ENCODE measurements at places on chromosomes 4 and X. TPM values are rescaled to one million over a fixed set of nuclear protein-coding genes. Genes with fewer than 3 reads are reported as not detected.

DNA sequence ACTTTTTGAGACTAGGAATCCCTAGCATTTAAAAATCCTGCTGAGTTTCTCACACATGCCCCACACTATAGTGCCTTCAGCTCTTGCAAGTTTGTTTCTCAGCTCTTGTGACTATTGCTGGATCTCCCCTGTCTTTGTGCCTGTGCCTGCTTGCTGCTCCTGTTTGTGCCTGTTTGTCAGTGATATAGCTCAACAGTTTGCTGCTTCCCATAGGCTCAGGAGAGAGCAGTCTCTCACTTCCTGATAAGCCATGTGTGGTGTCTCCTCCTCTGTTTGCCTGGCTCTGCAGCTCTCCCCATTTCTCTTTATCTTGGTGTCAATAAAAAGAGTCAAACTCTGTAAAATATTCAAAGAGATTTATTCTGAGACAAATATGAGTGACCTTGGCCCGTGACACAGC, 259.8 kb upstream of the CLNK start:
- no peak overlapping the region for H3K4me3 ChIP-seq
- H3K27me3 ChIP-seq: no peaks in the 10 kb centered on the region
- H3K36me3 ChIP-seq: no peaks in the 10 kb centered on the region
- H3K4me1 ChIP-seq: no peaks in the 10 kb centered on the region
- DNase-seq: no peak

DNA sequence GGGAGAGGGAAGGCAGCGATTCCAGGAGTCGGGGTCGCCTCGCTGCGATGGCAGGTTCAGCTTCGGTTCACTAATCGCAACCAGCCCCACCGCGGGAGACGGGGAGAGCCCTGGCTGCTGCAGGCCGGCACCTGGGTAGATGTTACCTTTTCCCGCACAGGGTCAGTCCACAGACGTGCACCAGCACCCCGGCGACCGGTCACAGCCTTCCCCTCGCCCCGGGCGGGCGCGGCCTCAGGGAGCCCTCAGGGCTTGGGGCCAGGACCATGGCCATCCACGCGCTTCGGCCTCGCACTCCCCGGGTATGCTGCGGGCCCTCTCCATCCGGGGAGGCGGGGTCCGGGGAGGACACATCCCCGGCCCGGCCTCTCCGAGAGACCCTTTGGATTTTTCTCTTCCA, 26.1 kb upstream of the EXOC1L start:
- H3K36me3 ChIP-seq: no peaks in the 10 kb centered on the region
- H3K4me3 ChIP-seq: no peak overlapping the region
- DNase-seq: no peak
- no peaks in the 10 kb centered on the region for H3K4me1 ChIP-seq

DNA sequence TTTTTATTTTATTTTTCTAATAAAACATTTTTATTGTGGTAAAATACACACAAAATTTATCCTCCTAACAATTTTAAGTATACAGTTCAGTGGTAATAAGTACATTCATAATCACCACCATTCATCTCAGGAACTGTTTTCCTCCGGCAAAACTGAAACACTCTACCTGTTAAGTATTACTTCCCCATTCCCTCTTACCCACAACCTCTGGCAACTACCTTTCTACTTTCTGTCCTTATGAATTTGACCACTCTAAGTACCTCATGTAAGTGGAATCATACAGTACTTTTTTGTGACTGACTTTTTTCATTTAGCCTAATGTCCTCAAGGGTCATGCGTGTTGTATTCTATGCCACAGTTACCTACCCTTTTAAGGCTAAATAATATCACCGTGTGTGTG, 21.1 kb upstream of the HSFX4 start:
- H3K4me3 ChIP-seq: no peak overlapping the region
- no peak for DNase-seq
- no peak overlapping the region for H3K27ac ChIP-seq
- no peaks in the 10 kb centered on the region for H3K36me3 ChIP-seq
- H3K4me1 ChIP-seq: peaks cover 7% of the 10 kb centered on the region

GRCh38 chr4:87031920-87032319, 97.1 kb downstream of the AFF1 start:
- peaks cover 13% of the 10 kb centered on the region for H3K4me1 ChIP-seq
- peaks cover 2% of the 10 kb centered on the region for H3K36me3 ChIP-seq
- no peak overlapping the region for H3K4me3 ChIP-seq
- DNase-seq: no peak
- no peak overlapping the region for H3K27ac ChIP-seq

DNA sequence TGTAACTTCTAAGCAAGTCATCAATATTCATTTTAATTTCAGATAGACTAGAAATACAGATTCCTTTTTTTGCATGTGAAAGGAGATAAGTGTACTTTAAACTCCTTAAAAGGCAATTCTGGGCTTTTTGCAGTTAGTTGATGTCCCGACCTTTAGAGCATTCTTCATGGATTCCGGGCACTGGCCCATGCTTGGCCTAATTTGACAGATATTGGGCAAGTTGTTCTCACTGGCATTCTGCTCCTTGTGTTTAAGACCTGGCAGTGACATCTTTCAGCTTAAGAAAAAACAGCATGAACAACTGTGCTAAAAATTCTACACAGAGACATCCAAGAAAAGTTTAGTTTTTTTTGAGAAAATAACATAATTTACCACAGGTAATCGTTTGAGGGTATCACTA, 1037.2 kb downstream of the PCDH18 start:
- H3K27ac ChIP-seq: no peak overlapping the region
- H3K4me3 ChIP-seq: no peak overlapping the region
- H3K4me1 ChIP-seq: no peaks in the 10 kb centered on the region
- no peaks in the 10 kb centered on the region for H3K36me3 ChIP-seq

DNA sequence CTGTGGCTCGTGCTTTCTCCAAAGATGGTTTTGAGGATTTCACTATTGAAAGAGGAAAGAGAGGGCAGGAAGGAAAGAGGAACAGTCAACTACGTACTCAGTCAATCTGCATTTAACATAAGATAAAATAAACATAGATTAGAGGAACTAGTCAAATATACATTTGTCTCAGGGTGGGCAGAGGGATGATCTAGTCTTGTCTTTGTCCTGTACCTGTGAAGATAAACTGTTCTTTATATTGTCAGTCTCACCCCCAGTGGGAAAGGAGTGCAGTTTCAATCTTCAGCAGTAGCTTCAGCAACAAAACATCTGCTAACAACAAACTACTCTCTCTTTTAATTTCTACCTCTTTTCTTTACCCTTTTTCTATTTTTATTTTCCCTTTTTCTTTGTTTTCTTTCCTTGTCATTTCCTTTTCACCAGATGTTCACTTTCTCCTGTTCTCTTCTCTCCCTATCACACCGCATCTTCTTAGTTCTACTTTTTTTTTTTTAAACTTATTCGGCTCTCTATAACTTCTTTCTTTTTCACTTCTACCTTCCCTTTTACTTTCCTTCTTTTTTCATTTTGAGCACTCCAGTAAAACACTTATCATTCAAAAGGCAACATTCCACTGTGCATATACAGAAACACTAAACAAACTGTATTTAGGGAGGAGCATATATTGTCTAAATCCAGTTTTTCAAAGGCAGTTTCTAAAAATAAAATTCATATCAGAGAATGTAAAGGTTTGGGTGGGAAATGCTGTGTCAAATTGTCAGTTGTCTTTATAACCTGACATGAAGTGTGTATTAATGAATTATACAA, 51.4 kb upstream of the GUCY1A1 start:
- H3K27ac ChIP-seq: no peak overlapping the region
- no peak for DNase-seq
- peaks cover 6% of the 10 kb centered on the region for H3K27me3 ChIP-seq
- peaks cover 18% of the 10 kb centered on the region for H3K4me1 ChIP-seq
- peaks cover 3% of the 10 kb centered on the region for H3K36me3 ChIP-seq

DNA sequence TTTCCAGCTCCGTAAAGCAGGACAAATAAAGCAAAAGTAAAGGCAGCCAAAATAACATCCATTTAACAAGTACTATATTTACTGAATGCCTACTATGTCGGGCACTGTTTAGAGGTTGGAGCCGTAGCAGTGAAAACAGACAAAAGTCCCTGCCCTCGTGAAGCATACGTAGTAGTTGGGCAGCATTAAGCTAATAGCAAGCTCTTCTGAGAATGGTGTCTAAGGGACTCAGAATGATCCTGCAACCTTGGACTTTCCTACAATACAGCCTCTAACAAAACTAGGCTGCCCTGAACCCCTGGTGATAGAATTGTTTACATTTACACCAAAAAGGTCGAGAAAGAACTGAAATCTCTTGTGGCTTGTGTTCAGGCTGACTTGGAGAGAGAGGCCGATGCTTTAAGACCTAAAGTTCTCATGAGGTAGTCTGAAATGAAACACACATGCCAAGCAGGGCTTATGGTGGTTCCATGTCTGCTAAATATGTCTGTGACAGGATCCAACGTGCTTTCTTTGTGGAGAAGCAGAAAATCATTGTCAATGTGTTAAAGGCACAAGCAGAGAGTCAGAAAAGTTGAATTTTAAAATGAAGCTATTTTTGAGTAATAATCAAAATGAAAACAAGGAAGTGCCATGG, 898 bp upstream of the PDGFC start:
- H3K27ac ChIP-seq: peak overlapping the region; percentile 88
- H3K36me3 ChIP-seq: no peaks in the 10 kb centered on the region

DNA sequence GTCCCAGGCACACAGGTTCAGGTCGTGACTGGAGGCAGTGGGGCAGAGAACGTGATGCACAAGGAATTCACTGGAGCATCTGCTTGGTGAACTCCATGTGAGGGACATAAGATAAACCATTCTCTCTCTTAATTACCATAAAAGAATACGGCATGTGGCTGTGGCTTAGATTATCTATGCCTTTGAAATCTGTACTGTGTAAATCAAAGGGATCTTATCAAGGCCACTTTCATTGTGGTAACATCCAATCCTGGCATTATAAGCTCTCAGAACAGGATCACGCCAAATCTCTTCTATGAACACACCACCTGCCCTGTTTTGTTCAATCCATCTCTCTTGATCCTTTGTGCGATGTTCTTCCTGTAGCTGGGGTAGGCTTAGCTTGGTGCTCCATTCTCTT, 192.3 kb downstream of the SPATA18 start:
- peaks cover 17% of the 10 kb centered on the region for H3K27me3 ChIP-seq
- no peak for DNase-seq
- H3K4me1 ChIP-seq: no peaks in the 10 kb centered on the region
- no peak overlapping the region for H3K4me3 ChIP-seq
- no peak overlapping the region for H3K27ac ChIP-seq

DNA sequence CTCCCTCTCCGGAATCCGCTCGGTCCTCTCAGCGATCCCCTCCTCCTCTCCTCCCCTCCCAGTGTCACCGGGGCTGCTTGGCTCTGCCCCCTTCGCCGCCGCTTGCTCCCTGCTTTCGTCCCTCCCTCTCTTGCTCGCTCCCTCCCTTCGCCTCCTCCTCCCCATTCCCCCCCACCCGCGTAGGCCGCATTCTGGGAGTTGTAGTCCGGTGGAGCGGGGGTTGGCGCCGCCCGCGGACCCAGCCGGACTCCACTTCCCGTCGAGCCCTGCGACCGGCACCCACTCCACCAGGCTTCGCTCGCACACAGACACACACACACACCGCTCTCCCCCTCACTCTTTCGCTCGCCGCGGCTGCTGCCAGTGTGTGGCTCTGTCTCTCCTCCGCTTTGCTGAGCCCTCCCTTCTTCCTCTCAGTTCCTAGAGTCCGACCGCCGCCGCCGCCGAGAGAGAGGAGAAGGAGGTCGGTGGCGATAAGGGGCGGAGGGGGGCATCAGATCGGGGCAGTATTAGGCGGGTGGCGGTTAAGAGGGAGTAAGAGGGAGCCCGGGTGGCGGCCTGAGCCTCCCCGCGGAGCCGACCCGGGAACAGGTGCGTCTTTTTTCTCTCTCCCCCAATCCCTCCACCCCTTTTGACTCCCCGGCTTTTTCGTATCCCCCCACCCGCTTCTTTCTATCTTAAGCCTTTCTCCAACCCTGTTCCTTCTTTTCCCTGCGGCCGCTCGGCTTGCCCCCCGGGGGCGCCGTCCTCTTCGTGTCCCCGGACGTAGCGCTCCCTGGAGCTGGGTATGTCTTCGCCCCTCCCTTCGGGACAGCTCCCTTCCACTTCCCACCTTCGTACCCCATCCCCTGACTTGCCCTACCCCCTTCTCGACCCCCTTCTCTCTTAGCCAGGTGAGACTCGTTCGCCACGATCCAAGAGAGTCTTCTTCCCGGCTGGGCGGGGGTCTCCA, at the start of gene BCORL1:
Gene BCORL1, plus strand, starts transcription at position 336 of the 952 bp plus-strand sequence. CDS start 22,597 bp downstream, outside the sequence.
- H3K4me1 ChIP-seq: peaks cover 11% of the 10 kb centered on the region
- DNase-seq: peak; percentile 96
- no peak within 1 kb of the TSS for H3K4me3 ChIP-seq
- H3K27ac ChIP-seq: no peak within 1 kb of the TSS

- H3K27ac ChIP-seq: no peak overlapping the region
- H3K27me3 ChIP-seq: no peaks in the 10 kb centered on the region
- H3K4me3 ChIP-seq: no peak overlapping the region
- DNase-seq: no peak
These were observed 15.9 kb downstream of the ACOT9 start for GRCh38 chrX:23727206-23727605.

DNA sequence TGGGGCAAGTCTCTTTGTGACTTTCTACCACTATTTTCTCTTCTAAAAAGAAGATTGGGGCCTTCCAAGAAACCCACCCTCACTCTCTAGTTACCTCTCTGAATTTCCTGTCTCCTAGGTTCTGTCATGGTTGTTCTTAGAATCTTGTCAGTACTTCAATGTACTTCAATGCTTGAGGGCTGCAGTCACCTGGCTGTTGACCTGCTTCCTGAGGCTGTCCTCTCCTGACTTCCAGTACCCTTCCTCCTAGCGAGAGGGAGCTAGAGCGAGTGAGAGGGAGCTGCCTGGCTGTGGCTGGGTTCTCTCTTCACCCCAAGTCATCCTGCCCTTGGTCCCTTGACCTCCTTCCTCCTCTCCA, 17.7 kb downstream of the CD99L2 start:
- H3K4me1 ChIP-seq: peaks cover 3% of the 10 kb centered on the region
- peaks cover 2% of the 10 kb centered on the region for H3K36me3 ChIP-seq
- no peaks in the 10 kb centered on the region for H3K27me3 ChIP-seq
- no peak for DNase-seq
- no peak overlapping the region for H3K27ac ChIP-seq
- no peak overlapping the region for H3K4me3 ChIP-seq

GRCh38 chrX:14670819-14671218, 141.5 kb downstream of the GLRA2 start:
- no peak for DNase-seq
- H3K4me3 ChIP-seq: no peak overlapping the region
- peaks cover 9% of the 10 kb centered on the region for H3K4me1 ChIP-seq

- no peaks in the 10 kb centered on the region for H3K27me3 ChIP-seq
- H3K36me3 ChIP-seq: no peaks in the 10 kb centered on the region
- peaks cover 18% of the 10 kb centered on the region for H3K4me1 ChIP-seq
- no peak overlapping the region for H3K4me3 ChIP-seq
- no peak overlapping the region for H3K27ac ChIP-seq
These were observed 79.6 kb upstream of the NPNT start for GRCh38 chr4:105815701-105816100.

The IQCM gene
- total RNA-seq: not detected

The SASH3 gene
- total RNA-seq: not detected

The ENAM gene
- total RNA-seq: not detected

The PARM1 gene
- total RNA-seq: not detected

The GPR173 gene
- 12.6 TPM for total RNA-seq

The CSAG1 gene
- total RNA-seq: not detected

The PRR32 gene
- not detected for total RNA-seq

The TLR1 gene
- total RNA-seq: 0.42 TPM

The GIMD1 gene
- not detected for total RNA-seq

The CXorf51A gene
- not detected for total RNA-seq
